ENCODE measurements at places on chromosomes 16 and 17.

- peak; percentile 89 for DNase-seq
Measured at GRCh38 chr16:1543085-1543896, 9.8 kb downstream of the TMEM204 start.

DNA sequence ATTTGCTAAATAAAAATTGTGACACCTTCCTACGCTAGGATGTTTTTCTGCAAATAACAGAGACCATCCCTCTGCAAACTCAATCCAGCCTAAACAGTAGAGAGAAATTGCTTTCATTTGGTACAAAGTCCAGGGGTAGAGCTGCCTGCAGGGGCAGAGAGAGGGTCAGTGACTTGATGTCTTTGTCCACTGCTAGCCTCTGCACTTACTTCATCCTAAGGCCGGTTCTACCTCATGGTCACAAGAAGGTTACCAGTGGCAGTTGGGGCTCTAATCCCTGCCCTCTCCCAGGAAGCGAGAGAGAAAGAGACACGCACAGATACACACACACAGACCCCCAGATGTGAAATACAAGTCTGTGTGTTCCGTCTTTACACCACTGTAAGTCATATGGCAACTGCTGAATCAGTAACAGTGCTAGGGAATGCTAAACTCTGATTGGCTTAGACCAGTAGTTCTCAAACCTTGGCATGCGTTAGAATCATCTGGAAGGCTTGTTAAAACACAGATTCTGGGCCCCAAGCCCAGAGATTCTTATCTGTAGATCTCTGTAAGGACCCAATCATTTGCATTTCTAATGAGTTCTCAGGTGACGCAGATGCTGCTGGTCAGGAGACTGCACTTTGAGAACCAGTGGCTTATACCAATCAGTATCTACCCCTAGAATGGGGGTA, 13.1 kb upstream of the LPCAT2 start:
- DNase-seq: no peak

DNA sequence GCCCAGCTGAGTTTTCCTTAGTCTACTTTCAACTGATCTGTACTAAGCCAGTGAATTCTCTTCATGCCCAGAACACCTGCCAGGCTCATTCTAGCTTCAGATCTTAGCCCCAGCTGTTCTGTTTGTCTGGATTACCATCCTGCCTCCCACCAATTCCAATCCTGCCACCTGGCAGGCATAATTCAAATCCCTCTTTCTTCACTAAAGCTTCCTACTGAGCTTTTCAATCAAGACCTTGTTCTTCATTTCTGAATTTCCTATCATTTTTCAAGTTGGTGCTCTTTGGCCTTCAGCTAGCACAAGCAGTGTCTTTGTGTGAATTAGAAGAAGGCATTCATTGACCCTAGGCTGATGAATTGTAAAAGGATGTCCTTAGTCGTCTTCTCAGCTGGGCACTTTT, 357.6 kb downstream of the UTP18 start:
- no peak for DNase-seq

DNA sequence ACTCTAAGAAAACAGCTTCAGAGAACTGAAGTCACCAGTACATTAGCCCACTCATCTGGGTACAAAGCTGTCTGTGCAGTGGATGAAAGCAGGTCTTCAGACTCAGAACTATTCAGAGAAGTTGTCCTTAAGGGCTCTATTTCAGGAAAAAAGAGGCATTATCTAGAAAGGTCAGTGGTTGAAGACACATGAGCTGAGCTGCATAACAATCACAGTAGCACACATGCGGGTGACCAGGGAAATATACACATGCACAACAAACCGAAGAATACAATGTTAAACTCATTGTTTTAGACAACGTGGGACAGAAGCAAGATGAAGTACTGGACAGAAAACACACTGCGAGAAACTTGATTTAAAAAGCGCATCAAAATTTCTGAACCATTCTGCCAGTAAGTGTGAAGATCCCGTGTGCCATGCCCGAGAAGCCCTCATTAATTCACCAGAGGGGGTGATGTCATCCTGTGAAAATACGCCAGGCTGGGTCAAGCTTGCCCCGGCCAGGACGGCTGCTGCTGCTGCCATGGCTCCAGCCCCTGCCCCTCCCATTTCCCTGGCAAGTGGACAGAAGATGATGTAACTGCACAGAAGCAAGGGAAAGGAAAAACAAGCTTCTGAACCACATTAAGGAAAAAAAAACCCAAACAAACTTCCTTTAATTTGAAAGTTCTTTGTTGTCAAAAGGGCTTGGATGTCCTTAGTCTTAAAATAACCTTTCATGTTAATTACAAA, 10.1 kb downstream of the DYNC1LI2 start:
- peak; percentile 57 for DNase-seq

GRCh38 chr16:71912534-71913275, 17.4 kb downstream of the IST1 start:
- DNase-seq: no peak

DNA sequence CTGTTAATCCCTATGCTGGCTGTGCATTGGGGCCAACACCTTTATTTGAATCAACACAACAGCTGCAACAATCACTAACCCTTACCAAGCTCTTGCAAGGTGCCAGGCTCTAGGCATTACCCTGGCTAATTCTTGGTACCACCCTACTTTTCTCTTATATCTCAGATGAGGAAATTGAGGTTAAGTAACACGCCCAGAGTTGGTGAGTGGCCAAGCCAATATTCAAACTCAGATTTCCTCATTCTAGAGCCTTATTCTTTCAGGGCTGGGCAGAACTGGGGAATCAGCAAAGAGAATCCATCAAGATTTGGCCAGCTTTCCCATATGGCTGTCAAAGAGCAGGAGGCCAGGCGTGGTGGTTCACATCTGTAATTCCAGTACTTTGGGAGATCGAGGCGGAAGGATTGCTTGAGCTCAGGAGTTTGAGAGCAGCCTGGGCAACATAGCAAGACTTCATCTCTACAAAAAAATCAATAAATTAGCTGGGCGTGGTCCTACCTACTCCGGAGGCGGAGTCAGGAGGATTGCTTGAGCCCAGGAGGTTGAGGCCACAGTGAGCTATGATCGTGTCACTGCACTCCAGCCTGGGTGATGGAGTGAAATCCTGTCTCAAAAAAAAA, 23.7 kb downstream of the ARSG start:
- peak; percentile 93 for DNase-seq

DNA sequence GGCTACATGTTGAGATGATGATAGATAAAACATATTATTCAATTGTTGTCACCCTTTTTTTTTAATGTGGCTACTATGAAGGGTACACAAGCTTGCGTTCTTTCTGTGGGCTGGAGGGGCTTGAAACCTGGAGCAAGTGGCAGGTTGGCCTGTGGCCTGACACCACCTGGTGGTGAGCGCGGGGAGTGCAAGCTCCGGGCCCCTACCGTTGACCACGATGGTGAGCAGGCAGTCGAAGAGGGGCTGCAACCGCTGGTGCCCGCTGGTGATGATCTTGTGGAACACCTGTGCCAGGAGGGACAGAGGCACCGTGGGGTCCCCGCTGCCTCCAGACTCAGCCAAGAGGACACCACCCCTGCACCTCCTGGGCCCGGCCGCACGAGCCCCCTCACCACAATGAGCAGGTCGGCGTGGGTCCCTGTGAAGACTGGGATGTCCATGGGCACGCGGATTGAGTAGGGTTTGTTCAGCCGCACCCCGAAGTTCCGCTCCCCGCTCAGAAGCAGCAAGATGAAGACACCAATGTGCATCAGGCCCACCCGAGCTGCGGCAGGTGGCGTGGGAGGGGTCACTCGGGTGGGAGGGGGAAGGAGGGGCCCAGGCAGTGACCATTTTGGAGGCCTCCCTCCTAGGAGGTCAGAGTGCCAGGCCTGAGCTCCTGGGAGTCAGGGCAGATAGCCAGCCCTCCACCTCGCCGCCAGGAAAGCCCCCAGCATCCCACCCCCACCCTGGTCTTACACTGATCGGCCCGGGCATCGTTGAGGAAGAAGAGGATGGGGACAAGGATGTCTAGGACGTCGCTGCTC, 14.4 kb downstream of the HID1 start:
- peak; percentile 64 for DNase-seq

DNA sequence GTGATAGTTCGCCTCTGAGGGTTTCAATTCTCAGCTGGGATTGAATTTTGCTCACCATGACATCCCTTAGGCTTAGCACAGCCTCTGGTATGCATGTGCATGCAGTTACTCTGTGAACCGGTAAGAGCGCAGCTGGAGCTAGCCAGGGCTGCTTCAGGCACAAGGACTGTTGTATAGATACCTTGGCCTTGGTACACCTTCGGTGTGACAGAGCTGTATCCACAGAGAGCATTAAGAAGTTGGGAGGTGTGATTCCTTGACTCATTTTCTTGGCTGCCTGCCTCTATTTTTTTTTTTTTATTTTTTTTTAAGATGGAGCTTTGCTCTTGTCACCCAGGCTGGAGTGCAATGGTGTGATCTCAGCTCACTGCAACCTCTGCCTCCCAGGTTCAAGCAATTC, 2.2 kb upstream of the NUTF2 start:
- DNase-seq: no peak

- DNase-seq: no peak
Measured at GRCh38 chr17:73203135-73203787, 10.4 kb downstream of the COG1 start.

DNA sequence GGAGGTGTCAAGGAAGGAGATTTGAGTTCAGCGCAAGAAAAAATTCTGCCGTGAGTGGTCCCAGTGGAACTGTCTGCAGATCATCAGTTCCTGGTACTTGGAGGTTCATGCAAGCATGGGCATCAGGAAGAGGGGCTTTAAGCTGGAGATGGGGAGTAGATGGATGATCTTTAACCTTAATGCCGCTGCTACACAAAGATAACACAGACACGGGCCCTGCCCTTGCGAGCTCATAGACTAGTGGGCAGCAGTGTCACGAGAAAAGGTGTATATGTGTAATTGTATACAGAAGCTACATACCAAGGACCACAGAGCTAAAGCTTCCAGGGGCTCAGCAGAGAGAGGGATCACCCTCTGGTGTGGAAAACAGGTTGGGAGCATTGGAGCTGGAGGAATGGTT, 33.6 kb downstream of the PRSS54 start:
- DNase-seq: no peak

GRCh38 chr16:57754354-57755060, 18.9 kb downstream of the KATNB1 start:
- no peak for DNase-seq

DNA sequence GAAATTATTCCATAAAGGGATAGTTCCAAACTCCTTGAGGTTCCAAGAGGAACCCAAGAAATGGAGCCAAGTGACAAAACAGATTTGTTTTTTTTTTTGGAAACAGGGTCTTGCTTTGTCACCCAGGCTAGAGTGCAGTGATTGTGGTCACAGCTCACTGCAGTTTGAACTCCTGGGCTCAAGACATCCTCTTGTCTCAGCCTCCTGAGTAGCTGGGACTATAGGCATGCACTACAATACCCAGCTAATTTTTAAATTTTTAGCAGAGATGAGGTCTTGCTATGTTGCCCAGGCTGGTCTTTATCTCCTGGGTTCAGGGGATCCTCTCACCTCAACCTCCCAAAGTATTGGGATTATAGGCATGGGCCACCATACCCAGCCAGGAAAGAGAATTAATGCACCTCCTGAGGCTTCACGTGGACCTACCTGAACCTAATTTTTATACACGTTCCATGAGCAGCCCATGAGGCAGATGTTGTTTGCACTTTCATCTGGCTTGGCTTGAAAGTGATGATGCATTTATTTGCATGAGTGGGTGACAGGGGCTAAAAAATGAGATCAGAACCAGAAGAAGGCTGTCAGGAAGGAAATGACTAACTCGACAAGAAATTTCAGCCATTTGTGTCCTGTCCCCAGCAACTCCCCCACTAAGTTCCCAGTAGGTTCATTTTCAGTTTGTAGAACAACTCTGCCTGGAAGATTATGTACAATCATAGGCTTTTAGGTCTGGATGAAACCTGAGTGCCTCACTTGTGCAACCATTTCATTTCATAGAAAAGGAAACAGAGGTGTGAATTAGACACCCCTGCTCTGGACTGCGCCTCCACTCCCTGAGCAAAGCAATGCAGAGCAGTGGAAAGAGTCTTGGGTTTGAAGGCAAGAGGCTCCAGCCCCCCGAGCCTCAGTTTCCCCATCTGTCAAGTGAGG, 10.3 kb upstream of the IRF8 start:
- peak; percentile 87 for DNase-seq

DNA sequence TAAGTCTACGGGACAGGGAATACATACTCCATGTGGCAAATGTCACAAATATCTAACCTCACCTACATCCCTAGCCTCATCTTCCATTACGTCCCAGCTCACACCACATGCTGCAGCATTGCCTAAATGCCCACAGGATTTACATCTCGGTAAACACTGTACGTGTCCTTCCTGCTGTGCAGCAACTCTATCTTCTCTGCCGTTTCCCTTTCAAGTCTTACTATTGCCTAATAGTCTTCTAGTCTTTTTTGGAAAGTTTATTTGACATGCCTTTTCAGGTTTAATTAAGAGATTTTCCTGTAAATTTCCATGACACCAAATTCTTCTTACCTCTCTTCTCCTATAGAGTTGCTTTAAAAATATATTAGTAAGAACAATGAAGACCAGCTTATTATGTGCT, 120.5 kb downstream of the HS3ST4 start:
- no peak for DNase-seq

DNA sequence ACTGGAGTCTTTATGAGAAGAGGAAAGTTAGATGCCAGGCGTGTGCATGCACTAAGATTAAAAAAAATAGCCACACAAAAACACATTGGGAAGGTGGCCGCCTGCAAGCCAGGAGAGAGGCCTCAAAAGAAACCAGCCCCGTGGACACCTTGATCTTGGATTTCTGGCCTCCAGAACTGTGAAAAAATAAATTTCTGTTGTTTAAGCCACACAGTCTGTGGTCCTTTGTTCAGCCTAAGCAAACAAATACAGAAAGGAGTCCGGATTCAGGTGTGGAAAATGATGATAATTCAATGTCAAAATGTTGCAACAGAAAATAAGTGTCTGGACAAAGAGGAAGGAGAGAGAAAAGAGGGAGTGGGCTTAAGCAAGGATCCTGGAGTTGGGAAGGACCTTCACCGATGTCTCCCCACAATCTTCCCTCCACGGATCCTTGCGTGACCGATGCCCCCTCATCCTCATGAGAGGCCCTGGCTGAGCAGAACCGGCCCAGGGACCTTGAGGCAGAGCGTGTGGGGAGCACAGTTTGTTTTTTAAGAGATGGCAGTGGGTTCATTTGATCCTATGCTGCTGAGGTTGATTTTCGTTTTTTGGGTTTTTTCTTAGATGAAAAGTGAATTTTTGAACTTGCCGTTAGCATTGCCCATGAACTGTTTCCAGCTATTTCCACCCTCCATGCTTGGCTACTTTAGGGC, 133.2 kb downstream of the IRX3 start:
- DNase-seq: no peak

DNA sequence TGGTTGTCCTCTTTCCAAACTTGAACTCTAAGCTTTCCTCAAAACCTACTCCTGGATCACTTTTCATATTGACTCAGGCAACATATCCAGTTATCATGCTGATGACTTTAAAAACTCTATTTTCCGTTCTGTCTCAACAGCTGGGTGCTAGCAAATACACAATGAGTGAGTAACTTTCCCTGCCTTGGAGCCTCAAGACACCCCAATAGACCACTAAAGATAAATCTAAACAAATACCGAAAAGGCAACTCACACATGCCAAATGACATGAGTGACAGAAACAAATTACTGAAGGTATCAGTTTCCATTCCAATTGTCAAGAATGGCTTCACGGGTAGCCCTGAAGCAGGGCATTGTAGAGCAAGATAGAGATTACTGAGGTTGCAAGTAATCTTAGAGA, 15.7 kb upstream of the TMEM101 start:
- no peak for DNase-seq

All from inflammatory macrophage (primary cell).